Activated T-cell treated with anti-CD3 and anti-CD28 coated beads, Interleukin-2, amount 50 U/mL, for 72 hours (primary cell): ENCODE measurements at places on chromosomes 1 and 21. TPM values are rescaled to one million over a fixed set of nuclear protein-coding genes. Genes with fewer than 3 reads are reported as not detected.

Gene HCRTR1
- total RNA-seq = not detected

Gene XCL2
- total RNA-seq = 15.7 TPM

Gene AUNIP
- 9.9 TPM for total RNA-seq

Gene VCAM1
- total RNA-seq = 0.58 TPM

Gene C1orf185
- not detected for total RNA-seq

Gene SLAMF9
- total RNA-seq = not detected

Gene SMCP
- not detected for total RNA-seq

Gene PGBD2
- 6.1 TPM for total RNA-seq

Gene FCER1G
- total RNA-seq = 3.7 TPM

Gene MATN1
- total RNA-seq = 1.0 TPM

Gene EXO1
- 56.2 TPM for total RNA-seq
